ENCODE measurements at places on chromosomes 12 and 14.
A peak's percentile ranks its signal among the peaks of the same experiment; 100 is the strongest.

DNA sequence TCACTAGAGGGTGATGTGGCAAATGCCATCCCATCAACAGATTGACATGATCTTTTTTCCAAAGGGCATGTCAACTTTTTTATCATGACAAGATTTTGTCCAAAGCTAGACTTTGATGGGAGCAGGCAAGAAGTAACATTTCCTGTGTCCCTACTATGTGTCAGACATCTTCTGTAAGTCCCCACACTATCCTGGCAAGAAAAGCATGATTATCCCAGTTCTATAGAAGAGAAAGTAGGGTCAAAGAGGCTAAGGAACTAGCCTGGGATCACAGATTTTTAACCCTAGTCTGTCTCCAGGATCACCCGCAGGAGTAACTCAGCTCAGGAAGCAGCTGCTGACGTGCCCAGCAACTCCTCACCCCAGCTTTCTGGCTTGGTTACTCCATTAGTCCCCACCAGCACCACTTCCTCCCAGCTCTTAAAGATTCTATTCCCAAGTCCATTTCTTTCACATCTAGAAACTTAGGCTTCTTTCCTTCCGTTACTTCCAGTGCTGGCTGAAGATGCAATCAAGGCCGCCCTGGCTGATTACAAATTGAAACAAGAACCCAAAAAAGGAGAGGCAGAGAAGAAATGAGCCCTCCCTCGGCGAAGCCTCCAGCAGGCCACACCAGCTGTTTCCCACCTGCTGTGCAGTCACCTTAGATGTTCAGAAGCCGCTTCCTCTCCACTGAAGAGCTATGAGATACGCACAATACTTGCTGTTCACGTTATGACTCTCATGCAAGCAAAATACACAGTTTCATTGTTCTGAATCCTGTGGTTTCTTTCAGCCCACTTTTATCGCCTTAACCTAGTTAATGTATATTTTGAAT lies 6.2 kb downstream of the ISCU start:
- no peak for DNase-seq

- DNase-seq = no peak
Observed at GRCh38 chr14:102573591-102574046, 18.8 kb upstream of the RCOR1 start.

DNA sequence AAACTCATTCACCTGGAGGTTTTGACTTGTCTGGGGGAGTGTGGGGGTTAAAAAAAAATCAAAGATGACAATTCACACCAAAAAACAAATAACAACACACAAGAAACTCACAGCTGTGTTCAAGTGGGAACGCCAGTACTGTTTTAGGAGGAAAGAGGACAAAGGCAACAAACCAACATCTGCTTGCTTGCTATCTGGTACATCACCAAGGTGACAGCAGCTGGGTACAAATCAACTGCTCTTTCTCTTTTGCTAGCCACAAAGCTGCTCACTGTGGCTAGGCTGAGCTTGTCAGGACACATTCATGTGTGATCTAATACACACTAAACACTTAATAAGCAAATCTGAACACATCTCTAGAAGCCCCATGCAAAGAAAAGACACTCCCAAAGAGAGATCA lies 128.0 kb upstream of the RAP1B start:
- no peak for DNase-seq

DNA sequence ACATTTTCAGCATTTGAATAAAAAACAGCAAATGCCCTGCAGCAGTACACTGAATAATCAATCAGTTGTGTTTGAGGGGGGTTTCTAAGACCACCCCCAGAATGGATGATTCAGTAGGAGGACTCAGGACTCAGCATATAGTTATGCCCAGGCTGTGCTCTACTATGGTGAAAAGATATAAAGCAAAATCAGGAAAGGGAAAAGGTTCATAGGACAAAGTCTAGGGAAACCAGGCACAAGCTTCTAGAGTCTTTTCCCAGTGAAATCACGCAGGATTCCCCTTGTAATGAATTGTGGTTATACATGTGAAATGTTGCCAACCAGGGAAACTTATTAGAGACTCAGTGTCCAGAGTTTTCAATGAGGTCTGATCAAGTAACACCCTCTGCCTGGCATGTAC lies 25.0 kb upstream of the SLC17A8 start:
- DNase-seq = no peak

DNA sequence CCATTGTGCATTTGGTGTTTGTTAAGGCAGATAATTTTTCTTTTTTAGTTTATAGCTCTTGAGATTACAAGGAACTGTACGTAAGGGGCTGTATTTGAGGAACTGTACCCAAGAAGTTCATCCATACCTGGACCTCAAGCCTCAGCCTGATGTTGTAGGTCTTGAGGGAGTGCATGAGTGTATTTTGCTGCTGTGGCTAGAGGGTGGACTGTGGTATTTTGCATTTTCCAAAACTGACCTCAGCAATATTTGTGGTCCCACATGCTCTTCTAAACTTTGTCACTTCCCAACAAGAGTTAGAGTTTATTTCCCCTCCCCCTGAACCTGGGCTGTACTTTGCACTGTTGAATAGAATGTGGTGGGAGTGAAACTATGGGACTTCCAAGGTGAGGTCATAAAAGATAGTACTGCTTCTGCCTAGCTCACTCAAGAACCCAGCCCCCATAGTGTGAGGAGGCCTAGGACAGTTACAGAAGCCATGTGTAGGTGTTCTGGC lies 42.2 kb upstream of the FBXO33 start:
- DNase-seq = no peak

DNA sequence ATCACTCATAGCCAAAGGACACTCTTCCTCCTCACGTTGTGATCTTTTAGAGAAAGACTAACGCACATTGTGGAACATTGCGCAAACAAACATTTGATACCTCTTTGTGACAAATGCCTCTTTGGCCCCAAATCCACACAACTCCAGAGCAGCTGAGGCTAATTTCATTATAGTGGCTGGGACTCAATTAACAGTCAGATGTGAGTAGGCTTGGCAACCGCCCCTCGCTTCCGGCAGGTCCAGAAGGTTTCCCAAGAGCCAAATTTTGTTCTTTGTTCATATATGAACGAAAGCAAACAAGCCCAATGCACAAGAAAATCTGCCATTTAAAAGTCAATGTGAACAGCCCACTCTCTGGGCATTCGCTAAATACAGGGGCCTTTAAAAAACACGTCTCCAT lies 273.9 kb downstream of the GLT1D1 start:
- DNase-seq = no peak

DNA sequence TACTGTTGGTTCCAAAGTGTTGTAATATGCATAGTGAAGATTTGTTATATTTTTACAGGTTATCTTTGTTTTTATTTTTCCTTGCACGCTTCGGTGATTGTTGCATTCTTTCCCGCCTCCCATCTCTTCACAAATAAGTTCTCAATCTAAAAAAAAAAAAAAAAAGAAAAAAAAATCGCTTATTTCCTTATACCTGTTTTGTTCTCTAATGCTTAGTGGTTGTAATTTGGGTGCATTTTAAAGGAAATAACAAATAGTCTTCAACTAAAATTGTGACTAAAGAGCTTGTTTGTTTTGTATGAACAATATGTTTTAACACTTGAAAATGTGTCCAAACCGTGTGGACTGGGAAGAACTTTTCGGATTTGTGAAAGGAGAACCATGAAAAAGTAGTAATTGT lies 1.5 kb downstream of the CAND1 start:
- DNase-seq = no peak

- no peak for DNase-seq
Observed at GRCh38 chr14:77849711-77850110, 49.8 kb downstream of the ADCK1 start.

DNA sequence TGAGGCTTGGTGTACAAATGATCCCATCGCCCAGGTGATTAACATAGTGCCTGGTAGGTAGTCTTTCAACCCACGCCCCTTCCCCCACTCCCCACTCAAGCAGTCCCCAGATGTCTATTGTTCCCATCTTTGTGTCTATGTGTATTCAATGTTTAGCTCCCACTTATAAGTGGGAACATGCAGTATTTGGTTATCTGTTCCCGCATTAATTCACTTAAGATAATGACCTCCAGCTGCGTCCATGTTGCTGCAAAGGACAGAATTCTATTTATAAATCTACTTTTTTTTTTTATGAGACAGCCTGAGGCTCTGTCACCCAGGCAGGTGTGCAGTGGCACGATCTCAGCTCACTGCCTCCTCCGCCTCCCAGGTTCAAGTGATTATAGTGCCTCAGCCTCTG lies 15.7 kb downstream of the SPX start:
- DNase-seq = no peak

GRCh38 chr12:49912345-49913255 lies 8.9 kb upstream of the FAIM2 start:
- no peak for DNase-seq

- DNase-seq = no peak
Observed at GRCh38 chr12:44387581-44387980, 488.5 kb downstream of the NELL2 start.

GRCh38 chr12:48015954-48016353 lies 11.7 kb upstream of the COL2A1 start:
- no peak for DNase-seq

DNA sequence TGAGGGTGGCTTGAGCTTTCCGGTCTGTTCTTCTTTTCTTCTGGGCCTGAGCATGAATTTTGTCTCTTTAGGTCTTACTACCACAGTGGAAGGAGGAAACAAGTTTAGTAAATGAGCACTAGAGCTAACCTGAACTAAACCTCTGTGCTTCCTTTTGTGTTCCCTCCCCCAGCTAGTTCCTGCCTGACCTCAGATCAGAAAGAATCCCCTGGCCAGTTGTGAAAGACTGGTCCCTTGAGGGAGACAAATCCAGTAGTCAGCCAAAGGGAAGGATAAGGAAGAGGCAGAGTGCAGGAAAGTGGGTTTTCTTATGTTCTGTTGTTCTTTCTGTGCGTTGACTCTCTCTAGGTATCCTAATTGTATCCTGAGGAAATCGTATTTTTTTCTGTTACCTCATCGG lies 17.5 kb downstream of the ZNF664 start:
- no peak for DNase-seq

DNA sequence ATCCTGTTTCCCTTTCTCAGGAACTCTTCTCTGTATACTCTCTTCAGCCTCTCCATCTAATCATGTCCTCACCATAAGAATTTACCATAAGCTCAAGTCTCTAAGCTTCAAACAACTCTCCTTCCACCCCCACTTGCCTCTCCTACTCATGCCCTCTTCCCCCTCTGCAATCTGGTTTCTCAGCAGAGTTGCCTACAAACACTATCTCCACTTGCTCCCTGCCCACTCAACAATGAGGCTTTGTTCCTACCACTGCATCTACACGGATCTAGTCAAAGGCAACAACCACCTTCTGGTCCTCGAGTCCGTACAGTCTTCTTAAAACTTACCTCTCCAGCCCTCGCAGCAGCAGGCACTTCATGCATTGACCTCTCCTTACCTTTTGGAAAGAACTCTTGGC lies 17.2 kb upstream of the FBLN5 start:
- no peak for DNase-seq

GRCh38 chr14:44041700-44042099 lies 465.4 kb downstream of the FSCB start:
- no peak for DNase-seq

DNA sequence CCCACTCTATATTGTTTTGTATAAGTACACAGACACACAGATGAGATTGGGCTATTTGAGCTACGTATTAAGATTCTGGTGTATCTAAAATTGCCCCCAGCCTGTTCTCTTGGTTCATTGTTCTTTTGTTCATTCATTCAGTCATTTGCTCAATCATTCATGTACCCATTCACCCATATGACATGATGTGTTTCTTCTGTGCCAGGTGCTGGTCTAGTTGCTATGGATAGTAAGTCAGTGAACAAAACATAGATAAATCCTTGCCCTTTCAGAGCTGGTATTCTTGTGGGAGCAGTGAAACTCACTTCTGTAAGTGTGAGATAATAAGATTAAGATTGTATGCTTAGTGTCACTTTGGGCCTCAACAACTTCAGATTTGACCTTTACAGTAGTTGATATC lies 191.3 kb downstream of the TMTC2 start:
- DNase-seq = no peak

DNA sequence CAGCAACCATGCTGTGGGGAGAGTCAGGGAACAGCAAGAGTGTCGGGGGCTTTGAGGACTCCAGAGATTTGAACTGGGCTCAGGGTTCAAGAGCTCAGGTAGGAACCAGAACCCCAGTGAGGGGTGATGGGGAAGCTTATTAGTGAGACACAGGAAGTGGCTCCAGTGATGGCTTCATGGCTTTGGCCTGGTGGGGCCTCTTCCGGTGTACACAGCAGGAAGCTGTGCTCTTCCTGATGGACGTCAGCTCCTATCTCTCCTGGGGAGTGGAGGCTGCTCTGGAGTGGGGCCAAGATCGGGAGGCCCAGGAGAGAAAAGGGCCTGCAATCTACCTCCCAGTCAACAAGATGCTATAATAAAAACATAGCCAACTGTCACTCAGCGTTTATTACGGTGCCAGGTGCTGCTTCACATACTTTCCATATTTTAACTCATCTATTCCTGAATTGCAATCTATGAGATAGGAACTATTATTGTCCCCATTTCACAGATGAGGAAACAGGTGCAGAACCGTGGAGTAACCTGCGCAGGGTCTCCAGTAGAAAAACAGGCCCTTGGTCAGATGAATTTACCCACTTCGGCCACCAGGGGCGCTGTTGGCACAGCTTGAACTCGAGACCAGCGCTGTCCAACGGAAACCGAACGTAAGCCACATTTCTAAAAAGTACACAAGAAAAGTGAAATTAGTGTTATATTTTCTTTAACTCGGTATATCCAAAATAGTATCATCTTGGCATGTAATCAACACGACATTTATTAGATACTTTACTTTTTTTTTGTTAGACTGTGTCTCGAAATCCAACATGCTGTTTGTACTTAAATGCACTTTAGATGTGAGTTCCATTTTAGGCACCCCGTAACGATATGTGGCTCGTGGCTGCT lies 63.6 kb upstream of the DLK1 start:
- DNase-seq = peak; percentile 84

GRCh38 chr12:39461059-39461458 lies 18.1 kb upstream of the KIF21A start:
- DNase-seq = no peak

GRCh38 chr12:31578632-31579031 lies 12.3 kb downstream of the DENND5B start:
- no peak for DNase-seq

- DNase-seq = no peak
Observed at GRCh38 chr12:130988751-130989150, 35.0 kb downstream of the ADGRD1 start.

DNA sequence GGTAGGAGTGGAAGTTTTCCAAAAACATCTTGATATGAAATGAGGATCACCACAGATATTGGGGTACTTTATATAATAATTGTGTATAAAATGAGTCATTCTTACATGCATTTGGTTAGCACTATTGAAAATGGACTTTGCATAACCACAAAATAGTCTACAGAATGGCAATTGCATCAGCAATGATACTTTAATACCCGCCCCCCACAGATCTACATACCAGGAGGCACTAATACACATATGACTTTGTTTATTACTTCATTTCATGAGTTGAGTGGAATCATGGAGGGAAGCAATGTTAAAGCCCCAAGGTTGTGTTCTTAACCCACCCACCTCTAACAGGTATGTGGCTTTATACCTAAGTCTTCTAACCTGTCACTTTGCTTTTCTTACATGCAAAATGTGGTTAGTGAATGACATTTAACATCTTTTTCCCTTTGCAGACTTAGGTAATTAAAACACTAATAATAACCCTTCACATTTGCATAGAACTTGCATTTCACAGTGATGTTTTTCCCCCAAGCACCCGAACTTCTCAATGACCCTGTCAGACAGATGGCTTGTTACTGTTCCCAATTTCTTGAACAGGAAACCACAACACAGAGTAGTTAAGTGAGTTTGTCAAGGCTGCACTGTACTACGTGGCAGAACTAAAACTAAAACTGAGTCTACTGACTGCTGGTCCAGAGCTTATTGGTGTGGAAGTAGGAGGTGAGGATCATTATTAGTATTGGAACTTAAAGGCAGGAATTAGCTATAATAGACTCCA lies 101.9 kb downstream of the NPAS3 start:
- no peak for DNase-seq

- DNase-seq = no peak
Observed at GRCh38 chr12:26196421-26196716, 996 bp downstream of the SSPN start.
